ENCODE measurements at places on chromosomes 7 and 10.

DNA sequence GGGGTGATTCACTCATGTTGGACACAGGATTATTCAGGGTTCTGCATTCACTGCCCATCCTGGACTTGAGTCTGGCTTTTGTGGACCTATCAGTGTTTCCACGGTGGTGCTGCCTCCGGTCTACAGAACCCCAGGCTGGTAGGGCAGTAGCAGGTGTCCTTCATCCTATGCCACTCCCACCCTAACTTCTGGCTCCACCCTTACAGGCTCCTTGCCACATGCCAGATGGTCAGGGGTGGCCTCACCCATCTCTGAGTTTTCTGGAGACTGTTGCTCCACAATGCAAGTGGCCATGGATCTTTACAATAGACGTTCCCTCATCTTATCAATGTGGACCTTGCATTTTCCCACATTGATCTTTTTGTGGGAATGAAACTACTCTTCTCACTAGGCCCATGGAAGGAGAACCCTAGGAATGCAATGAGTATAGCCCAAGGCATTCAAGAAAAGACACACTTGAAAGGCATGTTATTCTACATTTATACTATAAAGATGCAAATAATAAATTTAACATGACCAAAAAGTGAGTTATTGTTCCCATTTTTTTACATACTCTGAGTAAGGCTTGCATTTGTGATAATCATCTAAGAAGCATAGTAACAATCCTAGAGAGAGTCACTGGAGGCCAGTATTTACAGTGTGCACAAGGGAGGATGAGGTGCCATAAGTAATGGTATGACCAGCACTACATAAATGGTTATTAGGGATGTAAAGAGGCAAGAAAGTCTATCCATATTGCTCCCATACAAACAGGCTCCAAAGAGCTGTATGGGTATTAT, 57.4 kb upstream of the ADO start:
- DNase-seq: no peak

GRCh38 chr10:44733501-44734488, 177.3 kb upstream of the TMEM72 start:
- DNase-seq: no peak

- DNase-seq: no peak
Observed at GRCh38 chr7:28778786-28779185, 179.3 kb downstream of the TRIL start.

GRCh38 chr7:8236780-8237407, 25.1 kb downstream of the ICA1 start:
- no peak for DNase-seq

- no peak for DNase-seq
Observed at GRCh38 chr10:9845075-9845474, 1172.6 kb upstream of the CELF2 start.

DNA sequence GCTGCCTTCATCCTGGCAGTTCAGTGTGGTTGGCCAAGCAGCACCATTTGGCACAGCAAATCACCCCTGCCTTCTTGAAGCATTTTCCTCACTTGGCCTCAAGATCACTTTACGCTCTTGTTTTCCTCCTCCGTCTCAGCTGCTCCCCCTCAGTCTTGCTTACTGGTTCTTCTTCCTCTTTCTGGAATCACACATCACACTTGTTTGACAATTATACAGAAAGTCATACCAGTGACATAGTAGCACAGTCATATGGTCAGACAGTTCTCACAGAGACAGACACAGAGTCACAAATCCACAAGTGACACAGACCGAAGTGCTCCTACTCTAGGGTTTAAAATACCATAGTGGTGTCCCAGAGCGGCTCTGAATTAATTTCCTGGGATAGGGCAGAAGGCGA, 43.8 kb upstream of the ARL4A start:
- peak; percentile 29 for DNase-seq

GRCh38 chr7:1530946-1531262, 402 bp downstream of the MAFK start:
- no peak for DNase-seq

GRCh38 chr10:59470570-59470969, 108.2 kb upstream of the FAM13C start:
- DNase-seq: no peak

DNA sequence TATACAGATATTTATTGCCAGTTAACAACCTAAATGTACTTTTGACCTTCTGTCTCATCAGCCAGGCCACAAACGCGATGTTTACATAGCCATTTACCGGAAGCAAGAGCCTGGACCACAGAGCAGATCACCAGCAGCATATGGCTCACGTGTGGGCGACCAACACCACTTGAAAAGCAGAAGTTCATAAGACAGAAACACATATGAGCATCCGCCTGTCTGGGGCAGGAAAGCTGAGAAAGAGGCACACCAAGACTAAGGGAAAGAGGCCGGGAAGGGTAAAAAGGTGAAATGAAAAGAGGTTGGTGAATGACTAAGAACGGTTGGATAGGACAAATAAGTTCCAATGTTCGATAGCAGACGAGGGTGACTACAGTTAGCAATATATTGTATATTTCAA, 1.3 kb downstream of the ABCB1 start:
- DNase-seq: peak; percentile 31

DNA sequence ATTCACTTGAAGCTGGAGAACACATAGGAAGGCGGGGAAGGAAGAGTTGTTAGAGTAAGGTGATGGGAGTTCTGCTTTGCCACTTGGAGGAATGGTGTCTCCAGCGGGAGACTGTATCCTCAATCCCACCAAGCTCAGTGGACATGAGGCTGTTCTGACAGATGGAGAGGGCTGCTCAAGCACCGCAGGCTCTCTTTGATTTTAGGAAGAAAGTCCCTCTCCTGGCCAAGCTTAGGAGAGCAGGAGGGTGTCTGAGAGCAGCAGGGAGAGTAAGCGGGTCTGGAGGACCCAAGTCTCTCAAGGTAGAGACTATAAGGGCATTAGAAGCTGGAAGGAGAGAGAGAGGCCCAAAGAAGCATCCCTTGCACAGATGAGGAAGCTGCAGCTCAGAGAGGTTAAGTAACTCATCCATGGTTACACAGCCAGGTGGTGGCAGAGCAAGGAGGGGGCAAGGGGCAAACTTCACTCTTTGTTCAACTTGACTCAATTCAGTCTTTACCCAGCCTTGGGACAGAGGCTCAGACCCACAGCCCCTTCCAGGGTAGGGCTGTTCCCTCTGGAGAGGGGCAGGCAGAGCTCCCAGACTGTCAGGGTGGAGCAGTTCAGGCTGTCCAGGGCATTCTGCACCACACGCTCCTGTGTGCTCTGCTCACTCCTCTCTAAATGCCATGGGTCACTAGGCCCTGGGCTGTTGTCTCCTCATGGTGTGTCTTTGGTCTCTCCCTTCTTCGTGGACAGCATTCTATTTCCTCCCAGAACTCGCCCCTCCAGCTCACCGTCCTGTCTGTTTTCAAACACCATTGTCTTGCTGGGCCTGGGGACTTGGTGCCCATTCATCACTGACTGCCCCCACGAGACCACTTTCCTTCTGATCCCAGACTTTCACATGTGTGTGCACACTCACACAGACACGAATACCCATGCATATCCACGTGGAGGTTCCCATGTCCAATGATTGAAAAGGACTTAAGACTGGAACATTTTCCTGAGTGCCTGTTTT, 8.9 kb downstream of the CHAT start:
- DNase-seq: no peak

DNA sequence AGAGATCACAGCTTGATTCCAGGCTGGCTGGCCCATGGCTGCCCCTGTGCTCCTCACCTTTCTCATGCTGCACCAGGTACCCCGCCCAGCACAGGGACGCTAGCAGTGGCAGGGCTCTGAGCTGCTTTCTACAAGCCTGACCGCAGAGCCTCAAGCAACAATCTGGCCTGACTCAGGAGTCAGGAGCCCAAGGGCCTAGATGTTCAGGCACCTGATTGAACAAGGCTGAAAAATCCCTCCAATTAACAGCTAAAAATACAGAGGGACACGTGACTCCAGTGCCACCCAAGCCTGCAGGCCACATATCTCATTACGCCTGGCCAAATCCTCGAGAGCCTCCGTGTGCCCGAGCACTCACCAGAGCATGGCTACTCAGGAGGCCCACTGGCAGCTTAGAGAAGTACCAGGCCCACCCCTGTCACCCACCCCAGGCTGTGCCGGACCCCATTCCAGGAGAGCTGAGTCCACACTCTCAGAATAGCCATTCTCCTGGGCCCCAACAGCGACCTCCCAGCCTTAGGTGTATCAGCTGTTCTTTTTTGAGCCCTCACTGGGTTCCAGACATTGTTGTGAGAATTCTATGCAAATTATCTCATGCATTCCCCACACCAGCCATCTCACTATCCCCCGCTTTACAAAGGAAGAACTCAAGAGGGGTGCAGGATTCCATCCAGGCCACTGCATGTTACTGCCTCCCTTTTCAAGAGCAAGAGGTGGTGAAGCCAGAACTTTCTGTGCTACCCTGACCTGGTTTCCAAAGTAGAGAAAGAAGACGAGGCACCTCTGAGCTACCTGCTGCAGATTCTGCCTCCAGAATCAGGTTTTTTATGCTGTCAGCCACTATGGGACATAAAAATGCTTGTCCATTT, 98.3 kb downstream of the COL13A1 start:
- no peak for DNase-seq

GRCh38 chr10:11270135-11270857, 252.6 kb downstream of the CELF2 start:
- peak; percentile 79 for DNase-seq

- no peak for DNase-seq
Observed at GRCh38 chr10:128875030-128875744, 591.9 kb upstream of the MGMT start.

DNA sequence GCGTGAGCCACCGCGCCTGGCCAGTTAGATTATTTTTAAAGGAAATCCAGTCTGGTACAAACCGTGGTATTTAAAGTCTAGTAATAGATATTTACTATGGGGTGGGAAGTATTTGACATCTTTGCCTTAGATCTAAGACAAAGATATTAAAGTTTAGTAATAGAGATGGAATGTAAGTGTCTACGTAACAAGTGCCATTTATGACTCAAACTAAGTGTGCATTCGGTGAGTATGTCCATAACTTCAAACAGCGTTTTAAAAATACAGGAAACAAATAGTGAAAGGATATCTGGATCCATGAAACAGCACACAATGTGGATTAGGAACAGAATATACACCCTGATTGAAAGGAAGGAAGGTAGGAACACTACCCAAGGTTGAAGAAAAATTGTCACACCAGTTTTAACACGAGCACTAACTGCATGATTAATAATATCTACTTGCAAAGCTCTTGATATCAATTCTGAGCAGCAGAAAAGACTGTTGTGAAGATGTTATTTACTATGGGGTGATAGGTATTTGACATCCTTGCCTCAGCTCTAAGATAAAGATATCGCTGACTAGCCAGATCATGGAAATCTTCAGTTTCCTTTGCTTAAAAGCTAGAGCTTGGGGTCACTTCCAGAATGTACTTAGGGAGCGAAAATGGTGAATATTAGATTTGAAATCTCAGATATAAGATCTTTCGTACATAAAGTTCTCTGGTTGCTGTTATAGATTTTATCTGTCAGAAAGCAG, 48.7 kb downstream of the EPC1 start:
- DNase-seq: no peak

DNA sequence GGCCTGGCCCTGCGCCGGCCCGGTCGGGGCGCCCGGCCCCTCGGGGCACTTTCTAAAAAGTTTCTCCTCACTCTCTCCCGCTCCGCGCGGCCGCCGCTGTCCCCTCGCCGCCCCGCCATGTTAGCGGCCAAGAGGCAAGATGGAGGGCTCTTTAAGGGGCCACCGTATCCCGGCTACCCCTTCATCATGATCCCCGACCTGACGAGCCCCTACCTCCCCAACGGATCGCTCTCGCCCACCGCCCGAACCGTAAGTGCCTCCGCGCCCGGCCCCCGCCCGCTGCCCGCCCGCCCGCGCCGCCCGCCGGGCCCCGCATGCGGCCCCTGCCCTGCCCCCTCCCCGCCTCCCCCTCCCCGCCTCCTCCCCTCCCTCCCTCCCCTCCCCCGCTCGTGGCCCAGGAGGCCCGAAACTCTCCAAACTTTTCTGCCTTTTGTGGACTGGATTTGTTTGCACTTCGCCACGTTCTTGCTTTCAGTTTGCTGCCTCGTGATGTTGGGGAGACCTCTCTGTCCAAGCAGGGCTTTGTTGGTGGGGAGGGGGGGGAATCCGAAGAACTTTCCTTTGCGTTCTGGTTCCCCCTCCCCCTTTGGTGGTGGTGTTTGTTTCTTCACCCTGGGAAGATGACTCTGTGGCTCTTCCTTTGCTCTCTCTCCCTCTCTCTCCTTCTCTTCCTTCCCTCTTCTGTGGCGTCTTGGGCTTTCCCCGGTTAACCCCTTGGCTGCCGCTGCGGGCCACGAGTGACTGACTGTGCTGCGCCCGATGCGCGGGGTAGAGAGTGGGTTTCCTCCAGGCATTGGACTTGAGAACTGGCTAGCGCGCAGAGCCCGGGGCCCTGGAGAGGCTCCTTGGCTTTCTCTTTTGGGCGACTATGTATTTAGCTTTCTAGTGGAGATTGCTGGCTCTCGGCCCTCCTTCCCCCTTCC, 1.6 kb downstream of the TCF7L2 start:
- peak; percentile 23 for DNase-seq

- DNase-seq: no peak
Observed at GRCh38 chr7:13639396-13639795, 350.1 kb downstream of the ETV1 start.

DNA sequence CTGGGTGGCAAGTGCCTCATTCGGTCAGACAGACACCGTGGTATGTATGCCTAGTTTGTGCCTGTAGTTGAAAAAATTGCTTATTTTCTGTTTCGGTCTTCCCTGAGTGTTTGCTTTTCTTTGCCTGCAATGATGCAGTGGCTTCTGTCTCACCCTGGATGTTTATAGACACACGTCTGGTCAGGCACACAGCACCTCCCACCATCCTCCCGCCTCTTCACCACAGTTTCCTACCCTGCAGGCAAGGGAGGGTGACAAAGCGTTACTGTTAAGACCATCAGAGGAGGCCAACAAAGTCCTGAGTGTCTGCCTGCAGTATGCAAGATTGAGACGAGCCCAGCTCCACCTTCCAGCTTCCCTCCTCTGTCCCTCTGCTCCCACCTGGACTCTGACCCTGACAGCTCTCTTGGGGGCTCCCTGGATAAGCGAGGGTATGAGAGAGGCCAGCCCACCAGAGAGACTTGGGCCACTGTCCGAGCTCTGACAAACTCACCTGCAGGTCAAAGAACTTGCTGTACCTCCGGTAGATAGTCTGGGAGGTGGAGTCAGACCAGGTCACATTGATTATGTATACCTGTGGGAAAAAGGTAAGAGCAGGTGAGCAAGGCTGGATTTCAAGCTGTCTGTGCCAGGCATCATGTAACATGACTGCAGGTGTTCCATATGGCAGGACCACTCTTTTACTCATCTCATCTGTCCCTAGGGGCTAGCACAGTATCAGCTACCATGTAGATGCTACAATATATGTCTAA, 54.4 kb downstream of the SH3PXD2A start:
- no peak for DNase-seq

DNA sequence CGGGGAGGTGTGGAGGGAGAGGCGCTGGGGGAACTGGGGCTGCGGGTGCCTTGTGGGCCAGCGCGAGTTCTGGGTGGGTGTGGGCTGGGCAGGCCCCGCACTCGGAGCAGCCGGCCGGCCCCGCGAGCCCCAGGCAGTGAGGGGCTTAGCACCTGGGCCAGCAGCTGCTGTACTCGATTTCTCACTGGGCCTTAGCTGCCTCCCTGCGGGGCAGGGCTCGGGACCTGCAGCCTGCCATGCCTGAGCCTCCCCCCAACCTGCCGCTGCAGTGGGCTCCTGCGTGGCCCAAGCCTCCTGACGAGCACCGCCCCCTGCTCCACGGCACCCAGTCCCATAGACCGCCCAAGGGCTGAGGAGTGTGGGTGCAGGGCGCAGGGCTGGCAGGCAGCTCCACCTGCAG, 116.3 kb downstream of the CFTR start:
- no peak for DNase-seq

- no peak for DNase-seq
Observed at GRCh38 chr10:27345455-27345920, 104.9 kb upstream of the ACBD5 start.
